ENCODE measurements at places on chromosomes 2 and 18. TPM values are rescaled to one million over a fixed set of nuclear protein-coding genes. Genes with fewer than 3 reads are reported as not detected.

- no peaks in the 10 kb centered on the region for H3K4me1 ChIP-seq
- no peak overlapping the region for H3K4me3 ChIP-seq
- no peak for DNase-seq
- no peaks in the 10 kb centered on the region for H3K27me3 ChIP-seq
- no peaks in the 10 kb centered on the region for H3K36me3 ChIP-seq
- no peak overlapping the region for H3K27ac ChIP-seq
Measured at GRCh38 chr2:189066037-189066436, 91.9 kb downstream of the COL3A1 start.

Gene NTSR2
- not detected for total RNA-seq

DNA sequence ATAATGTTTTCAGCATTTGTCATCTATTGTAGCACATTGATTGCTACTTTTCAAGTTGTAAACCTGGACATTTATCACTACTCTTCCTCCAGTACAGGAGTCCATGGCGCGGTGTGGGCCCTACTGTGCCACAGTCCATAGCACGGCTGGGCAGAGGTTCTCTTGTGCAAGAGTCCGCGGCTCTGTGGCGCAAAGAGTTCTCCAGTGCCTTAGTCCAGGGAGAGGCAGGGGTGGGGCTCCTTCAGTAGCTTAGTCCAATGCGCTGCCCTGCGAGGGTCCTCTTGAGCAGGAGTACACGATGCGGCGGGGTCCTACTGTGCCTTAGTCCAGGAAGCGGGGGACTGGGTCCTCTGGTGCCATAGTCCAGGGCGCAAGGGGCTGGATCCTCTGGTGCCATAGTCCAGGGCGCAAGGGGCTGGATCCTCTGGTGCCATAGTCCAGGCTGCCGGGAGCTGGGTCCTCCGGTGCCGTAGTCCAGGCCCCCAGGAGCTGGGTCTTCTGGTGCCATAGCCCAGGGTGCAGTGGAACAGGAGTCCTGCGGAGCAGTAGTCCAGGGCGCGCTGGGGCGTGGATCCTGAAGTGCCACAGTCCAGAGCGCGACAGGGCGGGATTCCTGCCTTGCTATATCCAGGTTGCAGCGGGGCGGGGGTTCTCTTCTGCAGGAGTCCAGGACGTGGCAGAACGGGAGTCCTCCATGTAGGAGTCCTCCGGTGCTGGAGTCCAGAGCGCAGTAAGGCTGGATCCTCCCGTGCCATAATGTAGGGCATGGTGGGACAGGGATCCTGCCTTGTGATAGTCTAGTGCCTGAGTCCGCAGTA, 129.3 kb downstream of the CCDC74A start:
- no peak for DNase-seq
- no peaks in the 10 kb centered on the region for H3K4me1 ChIP-seq
- peaks cover 4% of the 10 kb centered on the region for H3K27me3 ChIP-seq
- no peaks in the 10 kb centered on the region for H3K36me3 ChIP-seq

- H3K36me3 ChIP-seq = peaks cover 60% of the 10 kb centered on the region
- peak overlapping the region; percentile 84 for H3K4me3 ChIP-seq
- no peaks in the 10 kb centered on the region for H3K27me3 ChIP-seq
- H3K27ac ChIP-seq = peak overlapping the region; percentile 91
- DNase-seq = no peak
- H3K4me1 ChIP-seq = peaks cover 61% of the 10 kb centered on the region
Measured at GRCh38 chr2:237694415-237695194, 67.2 kb downstream of the LRRFIP1 start.

GRCh38 chr2:72991980-72992733, 74.8 kb downstream of the EMX1 start:
- no peaks in the 10 kb centered on the region for H3K4me1 ChIP-seq
- H3K27ac ChIP-seq = no peak overlapping the region
- no peaks in the 10 kb centered on the region for H3K27me3 ChIP-seq

- H3K27me3 ChIP-seq = no peaks in the 10 kb centered on the region
- no peaks in the 10 kb centered on the region for H3K36me3 ChIP-seq
- no peak overlapping the region for H3K27ac ChIP-seq
- no peak overlapping the region for H3K4me3 ChIP-seq
- no peaks in the 10 kb centered on the region for H3K4me1 ChIP-seq
- DNase-seq = no peak
Measured at GRCh38 chr2:25332571-25332970, 9.2 kb downstream of the DNMT3A start.

- H3K4me1 ChIP-seq = peaks cover 7% of the 10 kb centered on the region
- DNase-seq = peak; percentile 66
- H3K36me3 ChIP-seq = peaks cover 10% of the 10 kb centered on the region
- H3K4me3 ChIP-seq = peak overlapping the region; percentile 26
- no peak overlapping the region for H3K27ac ChIP-seq
Measured at GRCh38 chr2:239927424-239927981, 97.6 kb downstream of the NDUFA10 start.

Gene IL36G
- total RNA-seq = not detected

DNA sequence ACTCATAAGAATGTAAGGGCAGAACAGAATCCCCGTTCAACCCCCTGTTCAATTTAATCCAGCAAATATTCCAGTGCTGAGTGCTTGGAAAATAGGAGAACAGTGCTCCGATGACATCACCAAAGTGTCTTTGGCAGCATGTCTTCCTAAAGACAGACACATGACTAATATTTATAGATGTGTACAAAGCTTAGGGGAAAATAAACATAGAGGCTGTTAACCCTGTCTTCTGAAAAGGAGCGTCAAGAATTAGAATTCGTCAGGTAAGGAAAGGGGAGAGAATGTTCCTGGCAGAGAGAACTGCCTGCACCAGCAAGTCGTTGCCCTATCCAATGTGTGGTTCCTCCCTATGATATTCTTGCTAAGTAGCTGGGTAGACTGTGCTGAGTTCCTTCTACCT, 72.7 kb downstream of the PLB1 start:
- H3K4me1 ChIP-seq = no peaks in the 10 kb centered on the region
- no peak for DNase-seq
- no peak overlapping the region for H3K27ac ChIP-seq
- no peaks in the 10 kb centered on the region for H3K27me3 ChIP-seq

DNA sequence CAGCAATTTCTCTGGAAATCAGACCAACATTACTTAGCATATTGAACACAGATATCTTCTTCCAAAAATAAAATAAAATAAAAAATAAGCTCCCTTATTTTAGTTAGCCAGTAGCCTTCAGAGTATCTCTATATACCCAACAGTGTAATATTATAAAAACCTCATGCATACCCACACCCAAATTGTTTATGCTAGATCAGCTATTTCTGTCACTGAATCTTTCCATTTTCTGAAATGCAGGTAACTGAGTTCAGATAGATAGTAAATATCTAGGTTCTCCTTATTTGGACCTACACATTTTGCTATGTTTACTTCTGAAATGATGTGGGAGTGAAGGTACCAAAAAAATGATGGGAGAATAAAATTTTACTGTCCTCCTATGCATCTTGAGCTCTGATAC, 39.9 kb downstream of the TTC21B start:
- H3K27me3 ChIP-seq = no peaks in the 10 kb centered on the region
- no peaks in the 10 kb centered on the region for H3K4me1 ChIP-seq
- no peaks in the 10 kb centered on the region for H3K36me3 ChIP-seq
- H3K4me3 ChIP-seq = no peak overlapping the region
- H3K27ac ChIP-seq = no peak overlapping the region
- DNase-seq = no peak

GRCh38 chr2:85273738-85274731, 53.8 kb downstream of the TGOLN2 start:
- H3K27me3 ChIP-seq = no peaks in the 10 kb centered on the region
- no peaks in the 10 kb centered on the region for H3K36me3 ChIP-seq
- peak; percentile 41 for DNase-seq
- no peak overlapping the region for H3K4me3 ChIP-seq
- H3K4me1 ChIP-seq = no peaks in the 10 kb centered on the region

GRCh38 chr2:139643139-139643538, 862.9 kb upstream of the NXPH2 start:
- H3K27me3 ChIP-seq = no peaks in the 10 kb centered on the region
- peaks cover 19% of the 10 kb centered on the region for H3K4me1 ChIP-seq
- no peak for DNase-seq
- no peaks in the 10 kb centered on the region for H3K36me3 ChIP-seq
- H3K27ac ChIP-seq = no peak overlapping the region

Gene C2orf81
- total RNA-seq = 5.7 TPM

- H3K27ac ChIP-seq = no peak overlapping the region
- no peaks in the 10 kb centered on the region for H3K4me1 ChIP-seq
- DNase-seq = no peak
- H3K4me3 ChIP-seq = no peak overlapping the region
- no peaks in the 10 kb centered on the region for H3K27me3 ChIP-seq
Measured at GRCh38 chr2:25482341-25482740, 140.6 kb upstream of the DNMT3A start.

GRCh38 chr2:10978090-10978670, 66.4 kb downstream of the KCNF1 start:
- H3K27me3 ChIP-seq = peaks cover 72% of the 10 kb centered on the region
- no peak overlapping the region for H3K27ac ChIP-seq
- no peak for DNase-seq
- no peaks in the 10 kb centered on the region for H3K36me3 ChIP-seq

GRCh38 chr2:74735009-74735408, 81.0 kb downstream of the SEMA4F start:
- H3K27me3 ChIP-seq = no peaks in the 10 kb centered on the region
- H3K27ac ChIP-seq = peak overlapping the region; percentile 83
- H3K4me3 ChIP-seq = no peak overlapping the region
- no peaks in the 10 kb centered on the region for H3K36me3 ChIP-seq

DNA sequence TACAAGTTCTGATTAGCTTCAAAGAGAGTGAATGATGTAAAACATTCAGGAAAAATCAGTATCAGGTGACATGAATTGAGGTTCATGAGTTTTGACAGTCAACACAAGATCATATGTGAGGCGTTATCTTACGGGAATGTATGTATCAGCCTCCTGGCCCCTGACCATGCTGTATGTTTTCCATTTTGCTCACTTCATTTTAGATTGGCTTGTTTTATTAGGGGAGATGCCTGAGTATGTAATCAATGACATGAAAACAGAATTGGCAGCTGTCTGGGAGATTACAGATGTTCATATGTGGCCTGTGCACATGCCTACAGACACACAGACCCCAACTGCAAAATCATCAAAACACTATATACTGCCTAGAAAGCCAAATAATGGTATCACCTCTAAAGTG, 168.5 kb upstream of the RND3 start:
- no peaks in the 10 kb centered on the region for H3K4me1 ChIP-seq
- no peaks in the 10 kb centered on the region for H3K27me3 ChIP-seq
- no peaks in the 10 kb centered on the region for H3K36me3 ChIP-seq

Gene UGT1A4
- 6.1 TPM for total RNA-seq

All from Calu3 (cell line).